NCI-H1436 treated with DMSO at 0.1 percent for 48 hours (cell line): ENCODE measurements at places on chromosomes 11 and 22.

GRCh38 chr11:35784699-35785098, 122.1 kb downstream of the TRIM44 start:
- DNase-seq: no peak

DNA sequence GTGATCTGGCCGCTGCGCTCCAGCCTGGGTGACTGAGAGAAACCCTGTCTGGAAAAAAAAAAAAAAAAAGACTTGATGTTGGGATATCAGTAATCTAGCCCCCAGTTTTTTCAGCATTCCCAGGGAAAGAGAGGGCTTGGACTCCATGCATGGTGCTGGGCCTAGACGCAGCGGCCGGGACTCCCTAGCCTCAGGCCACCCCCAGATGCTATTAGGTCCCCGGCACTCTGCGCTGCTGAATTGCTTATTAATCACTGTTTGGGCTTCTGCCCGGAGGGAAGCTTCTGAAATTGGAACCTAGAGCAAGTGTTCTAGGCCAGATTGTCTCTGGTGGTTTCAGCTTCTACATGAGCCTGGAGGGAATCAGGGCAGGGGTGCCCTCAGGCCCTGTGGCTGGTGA, 39.0 kb downstream of the SLCO2B1 start:
- DNase-seq: no peak

DNA sequence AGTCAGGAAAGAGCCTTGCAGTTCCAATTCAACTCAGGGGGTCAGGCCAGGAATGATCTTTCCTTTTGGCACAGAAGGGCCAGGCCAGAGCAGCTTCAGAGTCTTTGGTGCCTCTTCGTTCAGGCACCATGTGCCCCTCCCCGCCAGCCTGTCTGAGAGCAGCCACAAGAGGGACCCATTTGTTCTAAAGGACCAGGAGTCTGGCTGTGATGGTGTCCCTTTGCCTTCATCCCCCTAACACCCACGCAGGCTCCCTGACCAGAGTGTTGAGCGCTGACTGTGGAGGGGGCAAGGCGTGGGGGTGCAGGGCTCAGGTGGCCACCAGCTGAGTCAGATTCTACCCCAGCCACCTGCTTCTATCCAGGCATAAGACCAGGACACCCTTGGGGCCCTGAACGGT, 156.4 kb downstream of the TTC17 start:
- no peak for DNase-seq

- no peak for DNase-seq
Observed at GRCh38 chr11:68373189-68373814, 60.9 kb downstream of the LRP5 start.

GRCh38 chr11:64784813-64785581, 6.7 kb upstream of the SF1 start:
- DNase-seq: no peak

DNA sequence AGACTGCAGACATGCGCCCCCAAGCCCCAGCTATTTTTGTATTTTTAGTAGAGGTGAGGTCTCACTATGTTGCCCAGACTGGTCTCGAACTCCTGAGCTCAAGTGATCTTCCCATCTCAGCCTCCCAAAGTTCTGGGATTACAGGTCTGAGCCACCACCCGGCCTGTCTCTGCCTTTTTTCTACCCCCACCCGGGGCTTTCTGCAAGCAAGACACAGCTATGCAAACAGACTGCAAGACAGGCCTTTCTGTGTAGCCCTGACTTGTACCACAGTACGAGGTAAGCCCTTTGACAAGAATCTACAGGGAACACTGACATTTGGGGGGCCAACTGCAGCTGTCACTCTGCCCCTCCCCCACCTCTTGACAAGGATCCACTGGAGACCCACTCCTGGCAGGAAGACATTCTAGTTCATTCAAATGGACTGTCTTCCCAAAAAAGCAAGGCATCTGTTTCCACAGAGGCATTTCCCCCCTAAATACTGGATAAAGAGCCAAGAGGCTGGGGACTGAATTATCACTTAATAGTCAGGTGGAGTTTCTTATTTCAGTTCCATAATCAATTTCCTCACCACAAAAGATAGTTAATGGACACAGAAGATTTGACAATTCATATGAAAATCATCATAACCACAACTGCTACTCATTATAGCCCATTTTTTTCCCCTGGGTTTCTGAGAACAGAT, 118.2 kb downstream of the ABTB2 start:
- no peak for DNase-seq

GRCh38 chr11:17385926-17386325, 2.5 kb downstream of the KCNJ11 start:
- no peak for DNase-seq

GRCh38 chr11:26359055-26359454, 27.1 kb downstream of the ANO3 start:
- DNase-seq: no peak

DNA sequence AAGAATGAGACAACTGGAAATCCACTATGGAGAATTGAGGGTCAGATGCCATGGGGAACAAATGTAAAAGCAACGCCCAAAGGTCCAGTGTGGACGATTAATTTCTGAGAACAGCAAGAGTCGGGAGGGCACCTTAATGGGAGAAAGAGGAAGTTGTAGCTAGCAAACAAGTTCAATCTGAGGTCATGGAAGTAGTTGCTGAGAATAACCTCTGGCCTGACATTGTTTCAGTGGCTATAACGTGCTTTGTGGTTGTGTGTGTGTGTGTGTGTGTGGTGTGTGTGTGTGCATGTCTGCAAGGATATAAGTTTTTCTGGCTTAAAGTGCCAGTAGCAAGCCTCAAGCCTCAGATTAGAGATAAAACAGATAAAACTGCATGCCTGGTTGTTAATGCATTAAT, 1630.1 kb upstream of the TENM4 start:
- DNase-seq: no peak
